ENCODE measurements at places on chromosomes 6 and 20.

GRCh38 chr20:3364323-3365013 is 43.0 kb downstream of the DNAAF9 start:
- DNase-seq: no peak

DNA sequence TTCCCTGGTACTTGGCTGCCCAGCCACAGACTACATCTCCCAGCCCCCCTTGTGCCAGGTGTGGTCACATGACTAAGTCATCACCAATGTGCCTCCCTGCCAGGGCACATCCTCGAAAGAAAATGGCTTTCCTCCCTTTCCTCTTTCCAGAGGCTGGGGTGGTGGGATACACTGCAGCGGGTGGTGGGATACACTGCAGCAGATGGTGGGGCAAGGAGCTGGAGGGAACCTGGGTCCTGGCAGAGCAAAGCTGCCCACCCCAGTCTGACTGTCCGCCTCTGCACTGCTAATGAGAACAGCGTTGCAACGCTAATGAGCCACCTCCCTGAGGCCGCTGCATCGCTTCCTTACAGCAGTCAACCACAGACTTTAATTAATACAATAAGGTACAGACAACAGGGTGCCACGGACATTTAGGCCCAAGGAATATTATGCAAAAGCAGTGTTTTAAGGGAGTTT is 125.3 kb downstream of the PREX1 start:
- no peak for DNase-seq

GRCh38 chr20:3730803-3731672 is 1.4 kb upstream of the HSPA12B start:
- DNase-seq: no peak

DNA sequence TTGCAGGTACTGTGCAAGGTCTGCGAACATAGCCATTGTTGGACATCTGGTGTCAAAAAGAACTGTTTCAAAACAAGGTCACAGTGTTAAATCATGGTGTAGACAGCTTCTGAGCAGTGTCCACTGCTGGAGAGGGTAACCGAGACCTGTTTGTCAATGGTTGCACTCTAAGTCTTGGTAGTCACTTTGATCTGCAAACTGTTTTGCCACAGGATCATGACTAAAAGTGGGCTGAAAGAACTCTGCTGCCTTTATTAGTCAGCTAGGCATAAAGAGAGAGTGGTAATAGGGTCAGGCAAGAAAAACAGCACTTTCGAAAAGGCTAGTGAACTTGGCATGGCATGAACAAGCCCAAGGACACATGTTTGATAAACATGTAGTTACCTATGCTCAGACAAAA is 552.3 kb upstream of the CITED2 start:
- DNase-seq: no peak

DNA sequence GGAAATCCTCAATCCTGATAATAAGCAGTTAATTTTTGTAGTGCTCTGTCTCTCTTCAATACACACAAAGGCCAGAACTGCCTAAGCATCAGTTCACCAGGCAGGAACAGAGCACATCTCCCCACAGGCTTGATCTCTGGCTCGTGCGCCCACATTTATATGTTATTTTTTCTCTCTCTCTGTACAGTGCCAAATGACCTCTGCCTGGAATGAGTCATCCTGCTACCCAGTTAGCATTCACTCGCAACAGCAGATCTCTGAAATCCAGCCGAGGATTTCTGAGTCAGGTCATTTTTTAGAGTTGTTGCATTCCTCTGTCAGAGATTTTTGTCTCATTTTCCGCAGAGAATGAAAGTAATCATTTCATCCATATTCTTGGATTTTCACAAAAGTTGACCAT is 107.1 kb downstream of the COL12A1 start:
- no peak for DNase-seq

DNA sequence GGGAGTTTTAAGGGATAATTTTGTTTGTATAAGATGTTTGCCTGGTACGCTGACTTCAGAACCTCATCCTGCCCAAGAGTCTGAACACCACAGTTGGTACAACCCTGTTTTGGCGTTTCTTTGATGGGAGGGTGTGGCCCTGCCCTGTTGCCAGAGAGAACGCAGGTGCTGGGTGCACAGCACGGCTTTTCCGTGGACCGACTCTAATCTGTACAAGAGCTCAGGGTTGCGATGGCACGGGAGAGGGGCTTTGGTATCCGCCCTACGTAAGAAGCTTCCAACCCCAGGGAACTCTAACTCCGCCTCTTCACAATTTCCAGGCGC is 1.3 kb downstream of the CYP24A1 start:
- DNase-seq: no peak

DNA sequence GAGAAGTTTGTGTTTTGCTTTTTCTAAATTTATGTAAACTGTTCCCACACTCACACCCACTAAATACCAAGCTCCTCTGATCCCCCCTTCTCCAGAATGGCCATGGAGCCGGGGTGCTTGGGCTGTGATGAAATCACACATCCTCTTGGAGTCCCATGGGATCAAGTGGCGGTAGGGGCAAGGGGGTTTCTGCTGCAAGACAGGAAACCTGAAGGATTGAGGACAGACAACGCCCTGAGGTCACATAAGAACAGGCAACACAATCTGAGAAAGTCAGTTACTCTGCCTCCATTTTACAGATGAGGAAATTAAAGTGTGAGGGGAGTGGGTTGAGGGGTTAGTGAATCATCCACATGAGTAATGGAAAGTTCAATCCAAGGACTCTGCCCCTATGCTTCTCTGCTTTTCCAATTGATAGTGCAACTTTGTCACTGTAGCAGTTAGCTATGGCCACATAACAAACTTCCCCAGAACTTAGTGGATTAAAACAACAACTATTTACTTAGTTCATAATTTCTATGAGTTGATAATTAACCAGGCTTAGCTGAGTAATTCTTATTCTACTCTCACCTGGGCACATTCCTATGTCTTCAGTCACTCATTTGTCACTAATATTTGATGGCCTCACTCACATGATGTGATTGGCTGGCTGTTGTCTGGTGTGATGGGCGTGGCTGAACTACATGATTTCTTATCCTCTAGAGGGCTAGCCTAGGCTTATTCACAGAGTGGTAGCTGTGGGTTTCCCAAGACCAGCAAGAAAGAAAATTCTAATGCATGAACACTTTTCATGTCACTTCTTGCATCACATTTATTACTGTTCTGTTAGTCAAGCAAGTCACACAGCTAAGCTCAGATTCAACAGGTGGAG is 311.1 kb upstream of the RNF24 start:
- DNase-seq: no peak

GRCh38 chr6:35476004-35476403 is 7.8 kb downstream of the RPL10A start:
- DNase-seq: no peak

- DNase-seq: no peak
These were observed 1222.7 kb upstream of the CITED2 start for GRCh38 chr6:140597181-140597580.

DNA sequence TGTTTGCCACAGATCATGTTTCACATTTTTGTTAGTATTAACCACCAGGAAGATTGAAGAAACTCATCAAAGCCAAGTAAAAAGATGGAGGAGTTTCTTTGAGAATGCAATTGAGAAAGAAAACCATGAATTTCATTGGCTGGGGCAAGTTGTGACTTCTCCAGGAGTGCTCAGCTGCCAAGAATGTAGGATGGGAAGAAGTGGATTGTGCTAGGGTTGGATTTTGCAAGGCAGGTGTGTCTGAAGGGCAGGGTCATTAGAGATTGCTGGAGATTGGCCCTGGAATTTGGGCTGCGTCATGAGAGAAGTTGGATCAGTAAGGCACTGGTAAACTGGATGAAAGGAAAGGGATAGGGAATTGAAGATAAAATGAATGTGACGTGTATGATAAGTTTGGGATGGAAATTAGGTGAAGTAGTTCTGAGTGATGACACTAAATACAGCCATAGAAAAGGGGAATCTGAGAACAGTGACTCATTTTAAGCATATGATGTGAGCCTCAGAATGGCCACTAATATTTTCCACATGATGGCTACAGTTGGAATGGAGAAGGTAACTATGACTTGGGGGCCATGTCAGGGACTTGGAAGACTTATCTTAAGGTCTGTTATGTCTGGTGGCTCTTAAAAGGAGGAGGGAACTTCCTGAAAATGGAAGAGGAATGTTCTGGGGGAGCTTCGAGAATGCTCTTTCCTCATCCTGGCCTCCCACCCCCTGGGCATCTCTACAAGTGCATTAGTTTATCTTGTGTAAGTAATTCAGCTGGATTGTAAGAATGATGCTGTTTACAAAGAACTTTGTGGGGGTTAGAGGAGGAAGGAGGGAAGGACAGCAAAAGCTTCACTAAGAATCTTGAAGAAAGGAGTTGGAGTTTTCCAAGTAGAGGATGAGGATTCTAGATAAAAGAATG is 27.8 kb upstream of the ERVFRD-1 start:
- DNase-seq: no peak

DNA sequence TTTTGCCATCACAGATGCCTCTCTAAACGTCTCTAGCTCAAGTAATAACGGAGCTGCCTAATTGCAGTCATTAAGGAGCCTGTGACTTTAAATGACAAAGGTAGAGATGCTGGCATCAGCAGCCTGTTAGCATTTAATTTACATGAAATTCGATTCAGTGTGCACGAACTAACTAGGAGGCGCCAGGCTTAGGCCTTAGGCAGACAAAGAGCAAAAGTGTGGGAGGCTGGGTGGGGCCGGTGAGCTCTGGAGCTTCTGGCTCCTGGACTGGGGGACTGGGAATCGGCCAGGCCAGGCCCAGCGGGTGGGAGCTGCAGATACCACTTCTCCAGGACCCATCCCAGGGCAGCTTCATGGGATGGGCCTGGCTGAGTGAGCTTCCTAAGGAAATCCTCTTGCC is 170.0 kb upstream of the AGPAT4 start:
- no peak for DNase-seq

GRCh38 chr6:162631546-162631945 is 96.0 kb downstream of the PRKN start:
- DNase-seq: no peak

DNA sequence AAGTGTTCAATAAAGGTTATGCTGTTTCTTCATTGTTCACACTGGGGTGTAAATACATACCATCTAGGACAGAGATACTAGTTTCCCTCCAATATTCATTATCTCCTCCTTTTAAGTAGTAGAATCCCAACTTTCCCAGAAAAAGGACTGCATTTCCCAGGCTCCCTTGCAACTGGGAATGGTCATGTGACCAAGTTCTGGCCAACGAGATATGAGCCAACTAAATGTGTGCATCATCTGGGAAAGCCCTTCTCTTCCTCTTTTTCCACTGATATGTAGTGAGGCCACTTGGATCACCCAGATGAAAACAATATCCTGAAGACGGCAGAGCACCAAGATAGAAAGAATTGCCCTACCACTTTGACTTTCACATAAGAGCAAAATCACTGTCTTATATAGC is 97.9 kb upstream of the PTPRT start:
- no peak for DNase-seq

DNA sequence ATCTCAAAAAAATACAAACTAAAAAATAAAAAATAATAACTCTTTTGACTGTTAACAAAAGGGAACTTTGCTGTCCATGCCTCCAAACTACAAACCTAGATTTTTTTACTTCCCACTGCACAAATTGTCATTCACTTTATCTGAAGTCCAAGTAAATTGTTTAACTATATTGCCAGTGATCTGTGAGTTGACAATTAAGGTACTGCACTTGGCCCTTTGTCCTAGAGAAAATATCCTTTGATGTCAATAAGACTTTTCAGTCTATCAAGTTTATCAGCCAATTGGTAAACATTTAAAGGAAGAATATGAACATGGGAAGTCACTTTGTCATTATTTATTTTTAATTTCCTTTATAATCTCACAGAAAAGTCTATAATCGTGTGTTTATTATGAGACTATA is 19.3 kb upstream of the EPB41L2 start:
- no peak for DNase-seq

GRCh38 chr6:138107078-138107751 is at the start of gene PERP:
PERP (minus strand) TSS chr6:138107419; CDS start chr6:138107340, 79 bp downstream.
- DNase-seq: no peak

- DNase-seq: no peak
These were observed 128.5 kb downstream of the QRSL1 start for GRCh38 chr6:106757722-106758467.

DNA sequence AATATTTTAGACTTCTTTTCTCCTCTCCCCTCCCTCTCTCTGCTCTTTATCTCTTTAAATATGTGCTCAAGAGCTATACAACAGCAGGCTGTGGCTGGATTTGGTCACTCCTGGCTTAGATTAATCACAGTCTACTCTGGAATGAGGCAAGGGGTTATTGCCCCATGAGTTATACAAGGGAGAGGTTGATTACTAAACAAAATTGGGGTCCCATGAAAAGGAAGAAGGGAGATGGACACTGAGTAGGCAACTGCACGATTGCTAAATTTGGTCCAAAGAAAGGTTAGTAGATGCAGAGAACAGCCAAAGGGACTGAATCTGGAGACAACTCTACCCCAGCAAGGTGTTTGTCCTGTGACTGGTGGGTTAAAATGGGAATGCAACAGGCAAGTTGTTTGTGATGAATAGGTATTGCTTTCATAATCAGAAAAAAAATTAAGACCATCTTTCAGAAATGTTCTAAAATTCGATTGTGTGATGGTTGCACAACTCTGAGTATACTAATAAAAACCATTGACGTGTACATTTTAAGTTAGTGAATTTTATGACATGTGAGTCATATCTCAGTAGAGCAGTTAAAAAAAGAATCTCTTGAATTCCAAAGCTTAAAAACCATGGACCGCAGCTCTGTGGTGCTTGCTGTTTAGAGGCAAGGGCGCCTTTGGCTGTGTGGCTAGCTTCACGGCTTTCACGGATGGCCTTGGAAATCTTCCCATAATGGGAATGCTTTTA is 57.1 kb downstream of the KIZ start:
- DNase-seq: no peak

GRCh38 chr6:28446818-28447511 is 3.7 kb upstream of the ZSCAN23 start:
- DNase-seq: no peak

DNA sequence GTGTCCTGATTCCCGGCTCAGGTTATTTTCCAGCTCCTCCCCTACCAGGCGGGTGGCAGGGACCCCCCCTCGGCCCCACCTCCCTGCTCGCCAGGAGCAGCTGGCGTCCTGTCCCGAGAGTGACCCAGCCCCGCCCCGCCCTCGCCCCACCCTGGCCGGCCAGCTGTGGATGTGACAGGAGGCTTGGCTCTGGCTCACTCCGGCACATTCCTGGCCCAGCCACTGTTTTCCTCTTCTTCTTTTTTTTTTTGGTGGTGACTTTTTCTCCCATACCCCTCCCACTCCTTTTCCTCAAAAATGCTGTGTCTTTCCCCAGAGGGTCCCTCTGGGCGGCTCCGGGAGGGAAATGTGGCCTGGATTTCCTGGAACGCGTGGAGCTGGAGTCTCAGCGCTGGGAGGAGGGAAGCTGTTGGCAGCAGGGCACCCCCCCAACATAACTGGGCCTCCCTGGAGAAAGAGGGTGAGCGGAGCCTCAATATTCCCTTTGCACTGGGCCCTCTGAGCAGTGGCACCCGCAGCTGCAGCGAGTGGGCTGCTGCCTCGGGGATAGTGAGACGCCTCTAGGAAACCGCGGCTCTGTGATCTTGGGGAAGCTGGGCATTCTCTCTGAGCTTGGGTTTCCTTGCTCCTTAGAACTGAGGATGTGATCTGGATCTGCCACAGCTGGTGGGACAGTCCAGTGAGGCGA is 28.3 kb upstream of the CSNK2A1 start:
- no peak for DNase-seq

- no peak for DNase-seq
These were observed 57.2 kb downstream of the CEP43 start for GRCh38 chr6:167056370-167056769.

Measured in esophagus squamous epithelium (tissue), 5 donors.